ENCODE measurements at places on chromosomes 6 and 20.

GRCh38 chr6:161631676-161632194 lies 357.9 kb upstream of the AGPAT4 start:
- peak; percentile 34 for DNase-seq

DNA sequence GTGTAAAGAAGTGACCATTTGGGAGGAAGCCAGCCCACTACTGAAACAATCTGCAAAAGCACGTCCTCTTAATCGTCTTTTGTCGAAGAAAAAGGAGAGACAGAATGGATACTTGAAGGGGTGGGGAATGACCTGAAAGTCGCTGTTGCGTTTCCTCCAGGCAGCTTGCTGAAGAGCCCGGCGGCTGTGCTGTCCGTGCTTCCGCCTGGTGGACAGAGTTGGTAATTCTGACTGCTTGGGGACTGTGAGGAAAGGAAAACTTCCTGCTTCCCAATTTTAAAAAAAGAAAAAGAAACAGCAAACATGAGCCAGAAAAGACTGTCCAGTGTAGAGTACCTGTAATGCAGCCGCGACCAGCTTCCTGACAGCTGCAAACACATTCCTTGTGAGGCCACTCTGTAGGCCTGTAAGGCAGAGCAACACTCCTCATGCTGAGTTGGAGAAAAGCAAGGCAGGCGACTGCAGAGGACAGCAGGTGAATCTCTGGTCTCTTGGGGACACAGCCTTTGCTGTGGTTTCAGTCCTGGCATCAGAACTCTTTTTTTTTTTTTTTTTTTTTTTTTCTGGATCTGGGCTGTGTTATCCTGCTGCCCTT lies 251.1 kb upstream of the TBX18 start:
- DNase-seq: peak; percentile 34

GRCh38 chr6:34836008-34836407 lies 44.1 kb downstream of the BLTP3A start:
- DNase-seq: no peak

GRCh38 chr6:106517706-106518105 lies 111.6 kb downstream of the RTN4IP1 start:
- DNase-seq: no peak

DNA sequence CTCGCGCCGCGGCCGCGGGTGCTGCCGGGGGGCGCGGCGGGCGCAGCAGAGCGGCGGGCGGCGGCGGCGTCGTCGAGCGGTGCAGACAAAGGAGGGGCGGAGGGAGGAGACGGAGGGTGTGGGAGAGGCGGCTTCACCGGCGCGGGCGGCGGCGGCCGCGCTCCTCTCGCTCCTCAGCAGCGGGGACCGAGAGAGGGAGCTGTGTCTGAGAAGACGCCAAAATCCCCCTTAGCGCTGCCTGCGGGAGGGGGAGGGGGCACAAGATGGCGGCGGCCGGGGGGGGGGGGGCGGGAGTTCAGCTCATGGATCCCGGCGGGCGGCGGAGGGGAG lies 296 bp downstream of the ADNP start:
- DNase-seq: no peak

GRCh38 chr20:62745279-62745951 lies 36.8 kb downstream of the NTSR1 start:
- DNase-seq: no peak

DNA sequence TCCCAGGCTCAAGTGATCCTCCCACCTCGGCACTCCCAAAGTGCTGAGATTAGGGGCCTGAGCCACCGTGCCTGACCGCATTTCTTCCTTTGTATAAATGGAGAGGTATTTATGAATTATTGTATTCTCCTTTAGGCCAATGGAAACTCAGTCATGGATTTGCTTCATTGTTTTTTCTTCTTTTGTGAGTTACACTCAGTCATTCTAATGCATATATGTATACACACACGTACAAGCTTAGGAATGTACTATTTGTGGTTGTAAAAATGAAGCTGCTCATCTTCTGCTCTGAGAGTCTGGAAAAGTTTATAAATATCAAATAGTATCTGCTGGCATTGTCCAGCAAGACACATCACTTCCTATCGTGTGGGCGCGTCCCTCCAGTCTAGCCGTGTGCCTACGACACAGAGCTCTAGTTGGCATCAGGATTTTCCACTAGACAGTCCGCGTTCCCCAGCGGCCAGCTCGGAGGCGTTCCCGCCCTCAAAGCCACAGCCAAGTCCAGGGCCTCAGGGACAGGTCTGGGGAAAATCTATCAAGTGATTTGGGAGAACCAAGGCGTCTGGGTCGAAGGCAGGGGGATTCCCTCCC lies 215.2 kb downstream of the NFATC2 start:
- no peak for DNase-seq

- DNase-seq: no peak
These were observed 36.5 kb downstream of the SYTL3 start for GRCh38 chr6:158686311-158686710.

- no peak for DNase-seq
These were observed 599.6 kb downstream of the EPM2A start for GRCh38 chr6:145135702-145136101.

GRCh38 chr20:45436732-45437485 lies 21.0 kb downstream of the PIGT start:
- DNase-seq: peak; percentile 97

DNA sequence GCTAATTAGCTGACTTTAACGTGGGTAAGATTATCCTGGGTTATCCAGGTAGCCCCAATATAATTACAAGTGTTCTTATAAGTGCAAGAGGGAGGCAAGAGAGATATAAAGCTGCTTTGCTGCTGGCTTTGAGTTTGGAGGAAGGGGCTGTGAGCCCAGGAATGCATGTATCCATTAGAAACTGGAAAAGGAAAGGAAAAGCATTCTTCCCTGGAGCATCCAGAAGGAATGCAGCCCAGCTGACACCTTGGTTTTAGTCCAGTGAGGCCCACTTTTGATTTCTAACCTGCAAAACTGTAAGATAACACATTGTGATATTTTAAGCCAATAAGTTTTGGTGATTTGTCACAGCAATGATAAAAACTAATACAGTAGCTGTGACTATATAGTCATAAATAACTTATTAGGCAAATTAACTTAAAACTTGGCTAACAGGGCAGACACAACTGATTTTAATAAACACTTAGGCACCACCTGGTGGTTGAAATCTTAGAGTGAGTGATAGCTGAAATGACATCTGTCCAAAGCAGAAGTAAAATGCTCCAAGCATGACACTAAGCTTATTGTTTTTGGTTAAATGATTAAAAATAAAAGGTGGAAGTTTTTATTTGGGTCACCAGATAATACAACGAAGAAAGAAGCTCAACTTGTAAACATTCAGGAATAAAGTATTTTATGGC lies 35.6 kb downstream of the ADGRF4 start:
- no peak for DNase-seq

DNA sequence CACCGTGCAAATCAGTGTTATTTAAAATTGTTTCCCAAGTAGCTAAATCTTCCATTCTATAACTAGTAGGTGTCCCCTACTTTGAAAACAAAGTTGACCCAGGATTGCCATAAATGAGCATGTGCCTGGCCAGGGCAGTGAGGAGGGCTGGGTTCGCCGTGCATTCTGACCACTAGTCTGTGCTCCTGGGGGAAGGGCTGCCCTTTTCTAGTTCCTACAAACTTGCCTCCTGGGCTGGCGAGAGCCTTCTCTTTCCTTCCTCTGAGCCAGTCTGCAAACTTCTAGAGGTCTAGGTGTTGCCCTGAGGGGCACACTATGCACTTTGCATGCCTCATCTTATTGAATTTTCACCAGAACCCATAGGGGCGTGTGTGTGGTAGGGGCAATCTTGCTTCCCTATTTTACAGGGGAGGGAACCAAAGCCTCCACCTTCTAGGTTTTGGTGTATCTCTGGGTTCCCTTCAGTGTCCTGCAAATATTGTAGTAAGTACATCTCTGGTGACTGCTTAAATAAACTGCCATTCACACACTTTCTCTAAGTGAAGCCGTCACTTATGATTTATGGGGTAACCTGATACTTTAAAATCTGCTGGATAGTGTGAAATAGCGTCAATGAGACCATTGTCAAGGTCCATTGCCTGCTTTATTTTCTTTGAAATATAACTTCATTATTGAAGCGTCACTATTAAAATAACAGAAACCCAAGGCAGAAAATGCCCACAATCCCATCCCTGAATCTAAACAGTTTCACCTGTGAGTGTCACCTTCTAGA lies 42.2 kb downstream of the CDH26 start:
- DNase-seq: no peak
